CD8-positive, alpha-beta T cell (primary cell): ENCODE measurements at places on chromosomes 2 and 18.
A peak's percentile ranks its signal among the peaks of the same experiment; 100 is the strongest.

DNA sequence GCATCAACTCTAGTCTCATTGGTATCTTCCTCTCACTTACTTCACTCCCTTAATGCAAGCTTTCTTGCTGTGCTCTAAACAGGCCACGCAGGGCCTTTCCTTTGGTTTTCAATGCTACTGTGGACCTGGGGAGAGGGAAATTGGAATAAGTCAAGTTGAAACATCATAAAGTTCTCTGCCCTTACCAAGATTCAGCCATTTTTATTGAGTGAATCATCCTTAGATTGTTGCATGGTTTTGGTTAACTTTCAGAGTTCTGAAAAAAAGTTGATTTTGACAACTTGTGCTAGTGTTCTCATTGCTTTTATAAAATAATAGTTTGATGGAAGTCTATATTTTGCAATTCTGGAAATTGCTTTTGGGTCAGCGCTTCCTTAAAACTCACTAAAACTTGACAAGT, 852.8 kb upstream of the ACVR2A start:
- DNase-seq, result no peak

DNA sequence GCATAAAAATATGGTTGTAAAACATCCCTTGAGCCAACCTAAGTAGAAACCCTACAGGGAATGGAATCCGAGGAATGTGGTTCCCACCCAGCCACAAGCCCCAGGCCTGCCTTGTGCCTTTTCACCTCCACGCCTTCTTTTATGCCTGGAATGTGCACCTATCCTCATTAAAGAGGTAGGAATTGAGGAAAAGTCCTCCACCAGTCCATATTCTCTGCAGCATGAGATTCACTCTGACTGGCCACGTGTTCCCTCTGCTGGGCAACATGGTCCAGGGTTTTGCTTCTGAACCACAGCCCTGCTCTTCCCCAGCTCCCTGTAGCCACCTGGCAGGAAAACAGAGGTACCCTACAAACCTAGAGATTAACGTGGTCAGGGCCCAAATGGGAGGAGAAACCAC, 787.9 kb upstream of the RAB6C start:
- no peak for DNase-seq

- DNase-seq, result peak; percentile 81
Measured at GRCh38 chr2:225041851-225042799, at the start of gene DOCK10. Gene DOCK10 (minus strand): TSS chr2:225042468. CDS start chr2:225042374, 94 bp downstream.

- no peak for DNase-seq
Measured at GRCh38 chr2:120619579-120619978, 116.1 kb upstream of the GLI2 start.

DNA sequence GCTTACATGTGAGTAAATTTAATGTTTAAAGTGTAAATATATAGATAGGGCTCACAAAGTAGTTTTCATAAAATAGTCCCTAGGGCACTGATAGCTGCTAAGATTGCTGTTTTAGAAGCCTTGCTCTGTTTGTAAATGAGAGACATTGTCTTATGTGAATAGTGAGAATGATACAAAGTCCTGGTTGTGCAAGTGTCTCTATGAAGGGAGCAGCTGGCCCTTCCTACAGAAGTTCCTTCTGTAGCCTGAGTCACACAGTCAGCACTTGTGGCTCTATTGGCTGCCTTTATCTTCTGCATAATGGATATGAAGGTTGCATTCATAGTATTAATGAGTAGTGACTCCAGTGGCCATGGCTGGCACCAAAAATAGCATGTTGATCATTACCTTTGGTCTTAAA, 279.7 kb downstream of the OSR1 start:
- DNase-seq, result no peak

DNA sequence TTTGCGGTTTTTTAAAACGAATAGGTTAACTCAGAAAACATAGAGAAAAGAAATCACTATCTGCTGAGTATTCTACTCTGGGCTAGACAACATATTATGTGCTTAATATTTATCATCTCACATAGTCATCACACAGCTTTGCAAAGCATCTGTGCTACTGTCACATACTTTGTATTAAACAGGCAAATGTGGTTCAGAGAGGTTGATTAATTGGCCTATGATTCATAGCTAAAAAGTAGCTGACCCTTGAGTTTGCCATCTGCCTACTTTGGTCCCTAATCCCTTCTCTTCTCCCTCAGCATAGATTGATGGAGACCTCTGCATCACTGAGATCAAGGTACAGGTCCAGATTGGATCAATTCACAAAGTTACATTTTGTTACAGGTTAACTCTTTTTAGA, 21.4 kb downstream of the ANKRD30B start:
- DNase-seq, result no peak

DNA sequence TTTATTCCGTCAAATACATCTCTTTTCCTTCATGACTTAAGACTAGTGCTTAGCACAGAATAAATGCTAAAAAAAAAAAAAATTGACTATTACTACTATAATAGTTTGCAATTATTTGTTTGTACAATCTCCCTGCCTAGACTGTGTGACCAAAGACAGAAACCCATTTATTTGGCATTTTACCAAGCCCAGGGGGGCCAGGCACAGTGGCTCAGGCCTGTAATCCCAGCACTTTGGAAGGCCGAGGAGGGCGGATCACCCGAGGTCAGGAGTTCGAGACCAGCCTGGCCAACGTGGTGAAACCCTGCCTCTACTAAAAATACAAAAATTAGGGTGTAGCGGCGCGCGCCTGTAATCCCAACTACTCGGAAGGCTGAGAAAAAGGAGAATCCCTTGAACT, 1.4 kb downstream of the ASB3 start:
- DNase-seq, result no peak

DNA sequence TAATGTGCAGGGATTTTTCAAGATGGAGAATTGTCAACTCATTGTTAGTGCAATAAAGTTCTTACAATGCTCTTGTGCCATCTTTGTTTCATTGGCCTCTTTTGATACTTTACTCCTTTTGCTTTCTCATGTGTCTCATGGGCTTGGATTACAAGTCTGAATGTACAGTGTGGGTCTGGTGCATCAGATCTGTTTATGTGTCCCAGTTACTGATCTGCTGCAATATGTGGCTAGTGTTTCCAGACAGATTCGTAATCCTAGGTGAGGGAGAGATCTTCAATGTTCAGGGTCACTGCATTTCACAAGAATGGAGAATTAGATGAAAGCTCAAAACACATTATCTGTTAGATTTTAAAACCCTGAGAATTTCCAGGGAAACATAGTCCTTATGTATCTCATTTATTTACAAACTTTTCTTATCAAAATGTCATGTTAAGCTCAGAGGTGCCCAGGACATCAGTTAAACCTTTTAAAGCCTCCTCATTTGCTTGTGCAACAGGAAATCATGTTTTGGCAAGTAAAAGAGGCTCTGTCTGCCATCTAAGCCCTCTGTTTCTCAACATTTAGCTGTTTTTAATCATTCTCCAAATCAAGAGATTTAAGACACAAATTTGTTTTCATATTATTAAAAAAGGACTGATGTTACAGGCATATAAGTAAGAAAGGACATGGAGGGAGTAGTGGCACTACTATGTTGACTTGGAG, 108.1 kb downstream of the NUP35 start:
- DNase-seq, result no peak

- no peak for DNase-seq
Measured at GRCh38 chr2:17538844-17539554, 1.5 kb upstream of the VSNL1 start.

GRCh38 chr2:26850505-26850904, 2.6 kb downstream of the DPYSL5 start:
- no peak for DNase-seq

- no peak for DNase-seq
Measured at GRCh38 chr2:190649798-190650390, 1.0 kb downstream of the NAB1 start.
